ENCODE measurements at places on chromosomes 1 and 21.

DNA sequence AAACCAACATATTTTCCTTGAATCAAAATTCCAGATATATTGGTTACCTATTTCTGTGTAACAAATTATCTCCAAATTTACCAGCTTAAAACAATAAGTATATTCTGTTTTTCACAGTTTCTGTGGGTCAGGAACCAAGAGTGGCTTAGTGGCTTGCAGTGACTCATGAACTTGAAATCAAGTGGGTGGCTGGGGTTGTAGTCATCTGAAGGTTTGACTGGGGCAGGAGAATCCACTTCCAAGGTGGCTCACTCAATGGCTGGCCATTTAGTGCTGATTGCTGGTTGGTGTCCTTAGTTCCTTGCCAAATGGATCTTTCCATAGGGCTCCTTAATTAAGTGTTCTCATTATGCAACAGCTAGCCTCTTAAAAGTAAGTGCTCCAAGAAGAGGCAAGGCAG, 43.8 kb downstream of the ALG14 start:
- DNase-seq = no peak

- no peak for DNase-seq
These were observed 52.2 kb downstream of the EPB41 start for GRCh38 chr1:28966617-28967016.

DNA sequence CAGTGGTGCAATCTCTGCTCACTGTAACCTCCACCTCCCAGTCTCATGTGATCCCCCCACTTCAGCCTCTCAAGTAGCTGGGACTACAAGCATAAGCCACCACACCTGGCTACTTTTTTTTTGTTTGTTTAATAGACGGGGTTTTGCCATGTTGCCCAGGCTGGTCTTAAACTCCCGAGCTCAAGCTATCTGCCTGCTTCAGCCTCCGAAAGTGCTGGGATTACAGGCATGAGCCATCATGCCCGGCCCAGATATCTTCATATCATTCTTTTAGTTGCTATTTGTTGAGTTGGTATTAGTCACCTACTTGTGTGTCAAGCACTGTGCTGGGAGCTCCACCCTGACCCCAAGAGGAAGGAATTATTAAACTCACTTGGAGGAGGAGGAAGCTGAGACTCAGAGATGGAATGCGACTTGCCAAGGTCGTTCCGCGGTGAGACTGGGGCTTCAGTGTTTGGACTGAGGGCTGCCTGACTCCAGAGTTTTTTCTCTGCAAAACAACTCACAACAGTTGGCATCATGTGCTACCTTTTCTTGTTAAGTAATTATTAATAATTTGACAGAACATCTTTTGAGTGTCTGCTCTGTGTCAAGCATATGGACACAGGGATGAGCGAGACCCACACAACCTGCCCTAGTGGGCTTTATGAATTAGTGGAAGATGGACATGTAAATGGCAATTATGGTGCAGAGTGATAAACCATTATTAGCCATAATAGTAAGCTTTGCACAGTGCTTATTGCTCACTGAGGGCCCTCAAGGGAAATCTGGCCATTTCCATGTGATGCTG, 132.0 kb downstream of the FOXD2 start:
- DNase-seq = no peak

GRCh38 chr1:171740987-171741871, 636 bp downstream of the VAMP4 start:
- DNase-seq = no peak

GRCh38 chr21:33112151-33112550, 42.2 kb downstream of the OLIG1 start:
- DNase-seq = no peak

- DNase-seq = no peak
These were observed 7.7 kb upstream of the HTR1D start for GRCh38 chr1:23224739-23225648.

- DNase-seq = no peak
These were observed 3.6 kb downstream of the ERG start for GRCh38 chr21:38494703-38495102.

DNA sequence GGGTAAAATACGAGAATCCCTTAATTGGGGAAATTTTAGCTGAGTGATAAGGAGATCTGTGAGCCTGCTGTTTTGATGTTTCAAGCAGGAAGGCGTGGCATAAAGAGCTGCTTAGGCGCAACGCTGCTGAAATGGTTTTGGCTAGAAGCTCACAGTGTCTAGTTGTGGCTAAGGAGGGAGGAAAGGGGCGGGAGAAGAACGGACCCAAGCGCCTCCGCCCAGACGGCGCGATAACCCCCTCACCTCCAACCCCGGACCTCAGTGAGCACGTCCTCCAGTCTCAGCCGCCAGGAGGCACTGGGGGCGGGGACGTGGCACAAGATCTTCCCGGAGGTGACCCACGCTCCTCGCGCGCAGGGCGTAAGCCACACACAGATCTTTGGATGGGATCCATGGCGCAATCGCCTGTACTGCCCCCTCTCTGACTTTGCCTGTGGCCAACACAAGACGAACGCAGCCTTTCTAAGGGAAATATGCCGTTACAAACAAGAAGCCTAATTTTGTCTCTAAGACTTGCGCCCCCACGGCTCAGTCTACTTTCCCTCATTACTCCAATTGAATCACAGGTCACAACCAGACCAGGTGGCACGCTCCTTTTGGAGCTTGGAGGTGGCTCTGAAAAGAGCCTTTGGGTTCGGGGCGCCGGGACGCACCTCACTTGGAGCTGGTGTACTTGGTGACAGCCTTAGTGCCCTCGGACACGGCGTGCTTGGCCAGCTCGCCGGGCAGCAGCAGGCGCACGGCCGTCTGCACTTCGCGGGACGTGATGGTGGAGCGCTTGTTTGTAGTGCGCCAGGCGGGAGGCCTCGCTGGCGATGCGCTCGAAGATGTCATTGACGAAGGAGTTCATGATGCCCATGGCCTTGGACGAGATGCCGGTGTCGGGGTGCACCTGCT, 23.4 kb upstream of the RNF187 start:
- peak; percentile 55 for DNase-seq

DNA sequence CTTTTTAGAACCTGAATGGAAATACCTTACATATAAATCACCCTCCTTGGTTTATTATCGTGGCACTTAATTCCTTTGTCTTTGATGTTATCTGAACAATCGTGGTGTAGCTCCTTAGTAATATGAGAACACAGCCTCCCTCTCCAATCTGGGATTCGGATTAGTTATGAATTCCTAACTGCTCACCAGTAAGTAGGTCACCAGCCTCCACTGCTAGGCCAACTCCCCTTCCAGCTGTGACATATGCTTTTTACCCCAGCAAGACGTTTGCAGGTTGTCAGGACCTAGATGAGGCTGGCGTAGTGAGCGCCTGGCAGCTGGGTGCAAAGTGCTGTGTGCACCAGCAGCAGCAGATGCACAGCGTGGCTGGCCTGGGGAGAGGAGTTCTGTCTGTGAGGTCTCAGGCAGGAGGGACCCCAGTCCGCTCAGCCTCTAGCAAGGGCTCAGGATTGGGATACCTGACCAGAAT, 38.2 kb downstream of the NTPCR start:
- DNase-seq = no peak

GRCh38 chr1:175862408-175862807, 119.0 kb upstream of the TNR start:
- no peak for DNase-seq

GRCh38 chr1:40438391-40439015, 11.8 kb upstream of the ZFP69B start:
- DNase-seq = peak; percentile 21

DNA sequence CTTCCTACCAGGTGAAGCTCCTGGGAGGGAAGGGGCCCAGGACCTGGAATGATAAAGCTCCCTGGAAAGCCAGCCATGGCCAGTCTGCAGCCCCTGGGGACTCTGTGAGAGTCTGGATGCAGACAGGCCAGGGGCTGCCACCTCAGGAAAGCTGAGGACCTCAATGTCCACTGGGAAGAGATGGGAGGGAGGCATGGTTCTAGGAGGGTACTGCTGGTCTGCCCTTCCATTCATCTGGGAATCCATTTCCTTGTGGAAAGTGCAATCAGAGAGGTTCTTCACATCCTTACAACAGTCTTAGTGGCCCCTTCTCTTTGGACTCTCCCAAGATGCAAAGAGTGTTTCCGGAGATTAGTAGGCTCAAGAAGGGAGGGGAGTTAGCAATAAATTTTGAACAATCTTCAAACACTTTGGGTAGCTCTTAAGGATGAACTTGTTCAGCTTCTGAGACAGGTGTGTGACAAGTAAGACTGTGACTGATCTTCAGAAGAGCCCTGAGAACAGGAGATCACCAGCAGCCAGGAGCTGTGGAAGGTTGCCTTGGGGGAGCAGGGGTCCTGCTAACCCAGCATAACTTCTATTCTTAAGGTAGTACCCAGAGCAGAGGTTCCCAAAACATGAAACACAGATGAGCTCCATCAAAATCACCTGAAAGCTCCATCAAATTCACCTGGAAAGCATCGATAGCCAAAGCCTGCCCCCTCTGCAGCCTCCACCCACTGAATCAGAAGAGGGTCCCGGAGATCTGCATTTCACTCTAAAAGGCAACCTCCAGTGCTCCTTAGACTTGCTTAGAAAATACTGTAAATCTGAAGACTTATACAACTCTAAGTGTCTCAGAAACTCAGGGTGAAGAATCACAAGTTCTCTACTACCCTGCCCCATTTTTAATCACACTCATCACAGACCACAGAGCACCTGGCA, 616 bp upstream of the LAX1 start:
- no peak for DNase-seq

DNA sequence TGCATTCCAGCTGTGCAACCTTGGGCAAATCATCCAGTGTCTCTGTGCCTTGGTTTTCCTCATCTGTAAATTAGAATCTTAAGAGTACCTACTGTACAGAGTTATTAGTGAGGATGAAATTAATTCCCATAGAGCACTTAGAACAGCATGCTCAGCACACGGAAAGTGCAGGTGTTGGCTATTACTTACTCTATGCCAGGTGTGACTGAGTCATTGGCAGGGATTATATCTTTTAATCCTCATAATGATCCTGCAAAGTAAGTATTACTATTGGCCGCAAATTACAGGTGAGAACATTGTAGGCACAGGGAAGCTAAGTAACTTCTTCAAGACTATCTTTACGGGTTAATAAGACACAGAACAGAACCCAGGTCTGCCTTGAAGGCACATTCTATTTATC, 6.3 kb upstream of the UBE2U start:
- no peak for DNase-seq

DNA sequence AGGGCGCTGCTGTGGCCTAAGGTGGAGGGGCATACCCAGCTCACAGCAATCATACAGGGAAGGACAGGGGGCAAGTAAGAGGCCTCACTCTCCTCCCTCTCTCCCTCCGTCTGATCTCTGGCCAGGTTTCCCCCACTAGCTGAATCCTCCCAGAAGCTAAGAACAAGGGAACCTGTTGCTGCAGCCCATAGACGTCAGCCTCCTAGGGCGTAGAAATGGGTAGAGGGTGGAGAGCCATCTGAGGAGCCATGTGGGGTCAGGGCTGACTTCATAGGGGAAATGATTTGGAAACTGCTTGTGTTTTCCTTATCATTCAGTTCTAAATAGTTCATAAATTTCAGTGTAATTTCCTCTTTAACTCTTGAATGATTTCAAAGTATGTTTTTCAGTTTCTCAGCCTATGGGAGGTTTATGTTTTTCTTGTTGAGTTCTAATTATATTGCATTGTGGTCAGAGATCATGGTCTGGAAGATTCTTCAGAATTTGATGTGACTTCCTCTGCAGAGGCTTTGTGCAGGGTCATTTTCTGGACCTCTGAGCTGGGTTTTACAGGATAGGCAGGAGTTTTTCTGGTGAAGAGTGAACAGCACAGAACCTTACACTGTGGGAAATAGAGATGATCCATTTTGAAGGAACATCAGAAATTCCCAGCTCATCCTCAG, 2.3 kb upstream of the MOB3C start:
- DNase-seq = no peak

DNA sequence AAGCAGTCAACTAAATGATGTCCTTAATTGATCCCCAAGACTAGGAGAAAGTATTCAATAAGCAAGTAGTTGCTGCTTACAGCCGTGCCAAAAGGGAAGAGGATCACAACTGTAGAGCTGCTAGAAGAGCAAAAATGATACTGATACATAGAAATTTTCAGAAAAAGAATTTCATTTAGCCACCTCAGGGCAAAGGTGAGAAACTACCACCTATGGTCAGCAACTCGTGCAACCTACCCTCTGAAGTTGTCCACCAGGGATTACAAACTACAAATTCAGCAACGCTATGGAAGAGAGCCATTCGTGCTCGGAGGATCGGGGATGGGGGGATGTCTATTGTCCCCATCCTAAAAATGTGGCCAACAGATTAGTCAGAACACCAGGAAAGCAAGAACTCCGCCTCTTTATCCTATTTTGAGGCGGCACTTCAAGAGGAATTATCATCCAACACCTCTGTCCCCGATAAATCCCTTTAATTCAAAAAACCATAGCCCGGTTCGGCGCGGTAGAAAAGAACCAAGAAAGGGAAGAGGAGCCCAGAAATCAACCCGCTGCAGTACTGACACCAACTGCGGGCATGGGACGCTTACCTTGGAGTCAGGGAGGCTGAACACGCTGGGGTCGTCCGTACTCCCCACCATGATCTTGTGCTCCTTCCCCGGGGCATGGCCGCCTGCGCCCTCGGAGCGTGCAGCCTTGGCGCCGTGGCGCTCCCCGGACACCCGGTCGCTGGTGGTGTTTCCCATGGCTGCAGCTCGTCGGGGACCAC, 687 bp downstream of the PRKAB2 start:
- DNase-seq = no peak

GRCh38 chr1:214827883-214828282, 224.9 kb downstream of the CENPF start:
- no peak for DNase-seq

DNA sequence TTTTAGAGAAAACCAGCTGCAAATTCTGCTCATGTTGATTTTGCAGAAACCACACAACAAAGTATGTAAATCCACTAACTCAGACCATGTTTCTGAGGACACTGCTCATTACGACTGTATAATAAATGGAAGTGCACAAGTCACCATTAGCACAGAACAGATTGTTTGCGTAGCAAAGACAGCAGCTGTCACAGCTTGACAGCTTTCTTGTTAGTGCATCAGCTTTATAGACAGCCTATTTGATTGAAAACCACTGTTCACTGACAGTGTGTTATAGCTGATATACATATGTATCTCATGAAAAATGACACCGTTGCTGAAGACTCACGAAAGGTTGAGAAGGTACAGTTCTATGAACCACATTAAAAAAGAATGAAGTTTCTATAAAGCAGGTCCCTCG, 560.2 kb upstream of the ZRANB2 start:
- no peak for DNase-seq

DNA sequence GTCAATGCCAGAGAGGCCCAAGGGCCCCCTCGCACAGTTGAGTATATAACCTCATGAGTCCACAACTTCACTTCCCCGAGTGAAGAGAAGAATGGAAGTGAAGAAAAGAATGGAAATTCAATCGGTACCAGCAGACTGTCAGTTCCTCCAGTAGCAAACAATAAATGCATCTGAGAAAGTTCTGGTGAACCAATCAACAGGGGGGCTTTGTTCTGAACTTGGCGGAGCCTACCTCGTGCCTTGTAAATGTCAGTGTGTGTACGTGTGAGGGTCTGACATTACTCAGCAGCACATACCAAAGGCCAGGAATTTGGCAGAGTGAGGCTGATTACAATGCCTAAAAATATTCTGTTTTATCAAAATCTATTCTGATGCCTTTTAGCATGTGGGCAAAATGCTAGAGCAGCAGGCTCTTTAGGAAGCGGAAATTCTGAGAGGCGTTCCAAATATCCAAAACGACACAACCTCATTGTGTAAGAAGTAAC, 238.5 kb downstream of the LTN1 start:
- DNase-seq = no peak
